ENCODE measurements at places on chromosomes 2 and 18.

GRCh38 chr2:134238371-134238770 lies 15.5 kb upstream of the MGAT5 start:
- no peak for DNase-seq

GRCh38 chr2:26503231-26503880 lies 25.4 kb upstream of the OTOF start:
- no peak for DNase-seq

DNA sequence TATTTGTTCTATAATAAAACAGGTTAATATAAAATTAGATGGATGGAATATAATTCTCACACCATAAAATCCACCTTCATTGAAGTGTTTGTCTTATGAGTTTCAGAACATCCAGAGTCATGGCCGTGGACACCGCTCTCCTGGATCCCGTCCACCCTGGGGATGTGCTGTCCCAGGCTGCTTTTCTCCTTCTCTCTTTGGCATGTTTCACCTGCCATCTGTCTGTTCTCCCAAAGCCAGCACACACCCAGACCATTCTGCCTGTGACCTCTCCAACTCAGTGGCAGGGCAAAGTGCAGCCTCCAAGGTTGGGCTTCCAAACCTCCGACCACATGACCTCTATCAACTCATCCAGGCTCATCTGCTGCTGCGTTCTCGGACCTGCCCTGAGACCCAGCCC lies 104.7 kb downstream of the MYT1L start:
- no peak for DNase-seq

GRCh38 chr2:44093970-44094369 lies 74.7 kb upstream of the PPM1B start:
- no peak for DNase-seq

- no peak for DNase-seq
Measured at GRCh38 chr18:24346254-24346653, 51.4 kb downstream of the OSBPL1A start.

GRCh38 chr2:31810200-31810917 lies 200.4 kb downstream of the MEMO1 start:
- no peak for DNase-seq

GRCh38 chr18:58520969-58521368 lies 107.9 kb downstream of the ALPK2 start:
- DNase-seq, result no peak

DNA sequence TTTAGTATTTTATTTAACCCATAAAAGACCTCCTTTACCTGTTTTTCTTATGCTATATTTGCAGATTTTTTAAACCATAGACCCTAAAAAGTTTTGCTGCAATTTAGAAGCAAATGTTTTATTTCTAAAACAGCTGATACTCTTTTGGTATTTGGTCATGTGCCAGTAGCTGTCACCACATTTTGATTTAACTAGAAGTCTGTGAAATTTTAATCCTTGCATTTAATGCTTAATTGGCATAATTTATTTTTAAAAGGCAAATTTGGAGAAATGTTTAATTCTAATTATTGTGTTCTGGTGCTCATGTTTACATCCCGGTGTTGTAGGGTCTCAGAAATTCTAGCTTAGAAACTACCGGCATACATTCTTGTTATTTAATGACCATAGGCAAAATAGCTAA lies 111.8 kb downstream of the TTC27 start:
- DNase-seq, result no peak

Data from esophagus squamous epithelium (tissue), 5 donors.